NCI-H526 (cell line): ENCODE measurements at places on chromosomes 2 and 18.
A peak's percentile ranks its signal among the peaks of the same experiment; 100 is the strongest.

GRCh38 chr2:99425022-99425421 is 64.8 kb downstream of the REV1 start:
- no peak for DNase-seq

GRCh38 chr2:132668987-132669907 is 758 bp downstream of the LYPD1 start:
- DNase-seq: peak; percentile 61

DNA sequence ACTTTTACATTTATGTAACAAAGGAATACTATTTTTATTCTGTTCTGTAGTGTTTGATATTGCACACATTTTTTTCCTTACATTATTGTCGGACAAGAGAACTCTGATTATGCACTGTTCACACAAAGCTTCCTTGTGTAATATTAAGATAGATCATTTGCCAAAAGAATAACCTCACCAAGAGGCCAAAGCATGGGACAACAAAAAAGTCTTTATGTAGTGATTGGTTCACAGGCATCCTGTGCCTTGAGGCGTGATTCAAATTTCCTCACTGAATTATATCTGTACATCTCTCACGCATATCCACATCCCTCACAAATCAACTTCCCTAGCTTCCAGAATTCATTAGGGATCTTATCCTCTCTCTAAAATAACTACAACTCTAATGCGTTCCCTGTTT is 642.7 kb downstream of the NR4A2 start:
- peak; percentile 14 for DNase-seq

- no peak for DNase-seq
These were observed 29.0 kb downstream of the B4GALT6 start for GRCh38 chr18:31655354-31655753.

GRCh38 chr2:113711851-113712250 is 44.6 kb downstream of the SLC35F5 start:
- DNase-seq: peak; percentile 48

- no peak for DNase-seq
These were observed 30.1 kb upstream of the AGPS start for GRCh38 chr2:177362499-177362898.

DNA sequence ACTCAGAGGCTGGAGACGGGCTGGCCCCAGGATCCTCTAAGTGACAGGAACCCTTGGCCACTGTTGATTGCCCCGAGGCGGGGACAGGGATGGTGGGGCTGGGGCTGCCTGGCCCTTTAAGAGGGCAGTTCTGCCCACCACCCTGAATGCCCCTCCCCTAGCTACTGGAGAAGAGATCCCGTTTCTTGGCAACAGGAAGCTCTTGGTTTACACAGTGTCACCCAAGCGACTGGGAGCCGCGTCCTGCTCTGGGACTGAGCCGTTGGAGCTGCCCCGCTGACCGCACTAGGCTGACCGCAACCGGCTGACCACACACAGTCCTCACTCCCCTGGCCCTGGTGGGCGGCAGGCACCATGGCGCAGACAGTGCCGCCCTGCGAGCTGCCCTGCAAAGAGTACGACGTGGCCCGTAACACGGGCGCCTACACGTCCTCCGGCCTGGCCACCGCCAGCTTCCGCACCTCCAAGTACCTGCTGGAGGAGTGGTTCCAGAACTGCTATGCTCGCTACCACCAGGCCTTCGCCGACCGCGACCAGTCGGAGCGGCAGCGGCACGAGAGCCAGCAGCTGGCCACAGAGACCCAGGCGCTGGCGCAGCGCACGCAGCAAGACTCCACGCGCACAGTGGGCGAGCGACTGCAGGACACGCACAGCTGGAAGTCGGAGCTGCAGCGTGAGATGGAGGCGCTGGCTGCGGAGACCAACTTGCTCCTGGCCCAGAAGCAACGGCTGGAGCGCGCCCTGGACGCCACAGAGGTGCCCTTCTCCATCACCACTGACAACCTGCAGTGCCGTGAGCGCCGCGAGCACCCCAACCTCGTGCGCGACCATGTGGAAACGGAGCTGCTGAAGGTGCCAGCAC is at the start of gene TEKT4:
TSS of gene TEKT4 (plus strand) at position 205 of the 862 bp plus-strand sequence. CDS start at position 355, 150 bp downstream.
- DNase-seq: peak; percentile 76

GRCh38 chr18:54740136-54740846 is 88.0 kb upstream of the RAB27B start:
- no peak for DNase-seq

DNA sequence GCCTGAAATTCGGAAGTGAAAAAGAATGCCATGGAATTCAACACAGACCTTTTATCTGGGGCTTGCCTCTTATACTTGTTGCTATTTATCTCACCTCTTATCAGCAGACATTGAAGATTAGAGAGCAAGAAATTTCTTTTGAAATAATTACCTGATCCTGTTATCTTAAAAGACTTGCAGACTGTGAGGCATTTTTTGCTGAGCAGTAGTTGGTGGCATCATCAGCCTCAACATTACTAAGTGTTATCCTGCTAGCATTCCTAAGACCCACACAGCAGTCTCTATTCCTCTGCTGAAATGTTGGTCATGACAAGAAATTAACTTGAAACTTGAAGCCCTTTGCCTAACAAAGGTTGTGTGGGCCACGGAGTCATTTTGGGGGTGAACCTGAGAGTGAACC is 186.5 kb downstream of the TRIB2 start:
- DNase-seq: no peak

DNA sequence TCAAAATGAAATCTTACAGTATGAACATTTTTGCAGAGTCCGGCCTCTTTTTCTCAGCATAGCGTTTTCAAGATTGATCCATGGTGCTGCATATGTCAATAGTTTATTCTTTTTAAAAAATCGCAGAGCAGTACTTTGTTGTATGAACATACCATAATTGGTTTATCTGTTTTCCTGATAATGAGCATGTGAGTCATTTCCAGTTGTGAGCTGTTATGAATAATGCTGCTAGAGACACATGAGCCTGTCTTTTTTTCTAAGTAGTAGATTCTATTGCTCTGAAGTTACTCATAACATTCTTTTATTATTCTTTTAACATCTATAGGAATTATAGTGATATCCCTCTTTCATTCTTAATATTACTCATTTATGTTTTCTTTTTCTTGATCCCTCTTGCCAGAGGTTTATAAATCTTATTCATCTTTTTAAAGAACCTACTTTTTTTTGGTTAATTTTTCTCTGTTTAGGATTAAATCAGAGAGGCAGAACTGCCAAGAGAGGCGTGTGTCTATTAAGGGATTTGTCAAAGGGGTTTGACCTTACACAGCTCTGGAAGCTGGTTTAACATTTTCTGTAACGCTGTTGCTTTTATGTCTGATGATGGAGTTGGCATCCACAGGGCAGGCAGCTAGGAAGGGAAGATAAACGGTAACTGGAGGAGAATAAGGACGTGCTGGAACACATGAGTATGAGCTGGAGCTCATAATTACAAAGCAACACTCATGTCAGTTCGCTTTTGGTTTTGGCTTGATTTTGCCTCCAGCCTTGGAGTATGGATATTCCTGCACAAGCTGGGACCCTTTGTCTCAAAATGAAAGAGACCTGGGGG is 47.4 kb downstream of the MGAT5 start:
- no peak for DNase-seq

GRCh38 chr2:216023055-216023648 is 9.8 kb upstream of the MREG start:
- peak; percentile 69 for DNase-seq

DNA sequence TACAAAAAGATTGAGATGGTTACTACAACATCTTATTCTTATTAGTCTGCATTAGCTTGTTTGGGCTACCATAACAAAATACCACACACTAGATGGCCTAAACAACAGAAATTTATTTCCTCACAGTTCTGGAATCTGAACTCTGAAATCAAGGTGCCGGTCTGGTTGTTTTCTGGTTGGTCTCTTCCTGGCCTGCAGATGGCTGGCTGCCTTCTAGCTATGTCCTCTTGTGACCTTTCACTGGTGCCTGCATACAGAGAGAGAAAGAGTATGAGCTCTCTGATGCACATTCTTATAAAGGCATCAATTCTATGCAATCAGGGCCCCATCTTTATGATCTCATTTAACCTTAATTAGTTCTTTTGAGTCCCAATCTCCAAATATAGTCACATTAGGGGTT is 696.5 kb downstream of the TDRD15 start:
- DNase-seq: peak; percentile 22

DNA sequence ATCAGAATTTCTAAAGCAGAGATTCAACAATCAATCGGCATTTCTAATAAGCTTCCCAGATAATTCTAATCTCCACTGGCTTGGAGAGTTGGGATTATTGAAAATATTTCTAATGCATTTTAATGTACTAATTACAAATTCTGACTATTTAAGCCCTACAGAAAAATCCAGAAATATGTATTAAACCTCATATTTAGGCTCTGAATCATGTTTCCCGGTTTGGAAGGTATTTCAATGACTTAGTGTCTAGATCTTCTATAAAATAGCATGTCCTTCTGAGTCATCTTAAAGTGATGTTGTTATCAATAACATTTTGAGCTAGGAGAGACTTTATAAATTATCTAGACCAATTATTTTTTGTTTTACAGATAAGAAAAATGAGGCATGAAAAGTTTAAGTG is 258.8 kb upstream of the NRXN1 start:
- no peak for DNase-seq

GRCh38 chr18:79242246-79242645 is 153.5 kb upstream of the NFATC1 start:
- DNase-seq: no peak

GRCh38 chr2:84441036-84441435 is 18.0 kb downstream of the SUCLG1 start:
- no peak for DNase-seq

- DNase-seq: no peak
These were observed 128.9 kb upstream of the SIX2 start for GRCh38 chr2:45137966-45138695.

DNA sequence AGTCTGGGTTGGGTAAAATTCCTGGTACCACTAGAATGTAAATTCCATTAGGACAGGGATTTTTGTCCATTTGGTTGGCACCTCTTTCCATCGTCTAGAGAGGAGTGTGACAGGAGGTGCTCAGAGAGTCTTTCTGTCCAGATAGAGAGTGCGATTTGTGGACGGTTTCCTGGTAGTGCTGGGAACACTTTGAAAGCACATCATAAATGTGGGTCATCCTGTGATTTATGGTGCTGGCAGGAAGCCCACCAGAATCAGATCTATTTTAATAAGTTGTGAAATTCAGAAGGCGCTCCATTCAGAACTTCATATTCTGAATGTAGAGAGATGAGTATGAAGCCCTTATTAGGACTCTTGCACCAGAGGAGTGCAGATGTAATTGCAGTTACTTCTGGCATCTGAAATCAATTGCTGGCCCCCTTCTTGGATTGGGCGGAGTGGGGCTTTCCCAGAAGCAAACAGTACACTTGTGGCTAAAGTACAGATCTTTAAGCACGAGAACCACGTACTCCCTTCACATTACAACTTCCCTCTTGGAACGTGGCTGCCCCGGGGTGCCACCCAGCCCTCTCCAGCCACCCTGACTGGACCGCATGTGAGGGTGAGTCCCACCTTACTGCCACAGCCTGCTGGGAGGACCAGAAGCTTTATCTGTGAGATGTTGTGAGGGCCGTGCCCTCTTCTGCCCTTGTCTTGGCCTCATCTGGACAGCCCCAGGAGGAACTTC is 243.2 kb downstream of the MYO3B start:
- no peak for DNase-seq

DNA sequence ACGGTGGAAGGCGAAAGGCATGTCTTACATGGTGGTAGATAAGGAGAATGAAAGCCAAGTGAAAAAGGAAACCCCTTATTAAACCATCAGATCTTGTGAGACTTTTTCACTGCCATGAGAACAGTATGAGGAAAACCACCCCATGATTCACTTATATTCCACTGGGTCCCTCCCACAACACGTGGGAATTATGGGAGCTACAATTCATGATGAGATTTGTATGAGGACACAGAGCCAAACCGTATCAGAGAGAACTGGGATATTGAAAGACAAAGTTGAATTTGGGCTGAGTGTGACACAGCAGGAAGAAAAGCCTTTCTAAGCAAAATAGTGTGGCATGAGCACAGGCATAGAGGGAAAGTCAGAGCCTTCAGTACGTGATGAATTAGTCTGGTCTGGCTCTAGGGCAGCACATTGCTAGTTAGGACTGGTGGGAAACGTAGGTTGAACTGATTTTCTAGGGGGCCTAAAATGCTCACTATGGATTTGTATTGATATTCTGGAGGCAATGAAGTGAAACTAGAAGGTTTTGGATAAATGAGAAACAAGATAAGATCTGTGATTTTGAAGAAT is 84.8 kb upstream of the RND3 start:
- DNase-seq: no peak

GRCh38 chr2:109558076-109558882 is 55.5 kb downstream of the SEPTIN10 start:
- DNase-seq: no peak

- no peak for DNase-seq
These were observed 119.6 kb downstream of the FEZ2 start for GRCh38 chr2:36478332-36478738.

DNA sequence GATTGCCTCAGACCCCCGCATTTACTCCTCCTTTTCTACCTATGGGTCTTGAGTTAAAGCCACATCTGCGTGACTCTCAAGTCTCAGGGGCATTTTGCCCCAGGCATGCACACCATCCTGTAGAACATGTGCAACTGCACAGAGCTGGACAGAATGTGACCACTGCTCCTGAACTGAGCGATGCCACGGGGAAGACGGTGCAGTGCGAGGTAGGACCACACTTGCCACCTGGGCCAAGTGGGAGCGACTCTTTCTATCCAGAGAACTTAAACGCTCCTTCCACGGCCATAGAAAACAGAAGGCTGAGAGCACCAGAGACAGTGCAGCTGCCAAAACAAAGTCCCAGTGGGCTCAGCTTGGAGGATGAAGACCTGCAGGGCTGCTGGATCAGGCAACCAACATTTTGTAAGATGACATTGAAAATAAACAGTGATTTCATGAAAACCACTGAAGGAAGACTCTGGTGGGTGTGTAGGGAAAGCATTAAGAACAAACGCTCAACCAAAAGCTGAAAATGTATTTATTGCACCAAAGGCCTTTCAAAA is 149.0 kb upstream of the HDAC4 start:
- DNase-seq: no peak

DNA sequence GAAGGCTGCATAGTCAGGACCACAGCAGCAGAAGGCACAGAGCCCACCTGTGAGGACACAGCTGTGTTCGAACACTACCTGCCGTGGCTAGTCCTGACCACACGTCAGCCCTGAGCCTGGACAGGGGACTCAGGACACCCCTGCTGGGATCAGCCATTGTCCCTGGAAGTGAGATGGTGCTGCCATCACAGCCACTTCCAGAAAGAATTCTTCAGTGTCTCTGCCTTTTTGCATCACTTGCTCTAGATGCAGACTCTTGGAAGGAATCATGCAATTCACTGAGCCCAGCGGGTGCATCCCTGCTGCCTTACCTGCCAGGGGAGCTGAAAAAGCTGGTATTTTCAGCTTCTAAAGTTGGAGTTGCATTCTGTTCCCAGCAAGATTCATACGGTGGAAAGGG is 49.3 kb downstream of the LAMA3 start:
- no peak for DNase-seq

DNA sequence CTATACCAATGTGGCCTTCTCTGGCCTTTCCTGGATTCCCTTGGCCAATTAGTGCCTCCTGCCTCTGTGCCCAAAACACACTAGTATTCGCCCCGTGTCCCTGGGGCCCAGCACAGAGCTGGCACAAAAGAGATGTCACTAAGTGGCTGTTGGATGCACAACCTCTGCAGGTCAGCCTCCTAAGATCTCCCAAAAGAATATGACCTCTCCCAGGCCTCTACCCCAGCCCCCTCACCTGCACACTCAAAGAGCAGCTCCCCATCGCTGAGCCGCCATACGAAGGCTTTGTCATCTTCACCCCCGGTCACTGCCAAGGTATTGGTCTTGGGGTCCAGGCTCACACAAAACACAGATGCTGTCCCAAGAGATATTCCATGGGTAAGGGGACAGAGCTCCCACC is 2.7 kb downstream of the AAMP start:
- DNase-seq: no peak

- no peak for DNase-seq
These were observed at the start of gene GPR55 for GRCh38 chr2:230924470-230925341. Gene GPR55 (minus strand): TSS chr2:230925242. CDS start chr2:230910962, 14,280 bp downstream.
